ENCODE measurements at places on chromosomes 6 and 20.

DNA sequence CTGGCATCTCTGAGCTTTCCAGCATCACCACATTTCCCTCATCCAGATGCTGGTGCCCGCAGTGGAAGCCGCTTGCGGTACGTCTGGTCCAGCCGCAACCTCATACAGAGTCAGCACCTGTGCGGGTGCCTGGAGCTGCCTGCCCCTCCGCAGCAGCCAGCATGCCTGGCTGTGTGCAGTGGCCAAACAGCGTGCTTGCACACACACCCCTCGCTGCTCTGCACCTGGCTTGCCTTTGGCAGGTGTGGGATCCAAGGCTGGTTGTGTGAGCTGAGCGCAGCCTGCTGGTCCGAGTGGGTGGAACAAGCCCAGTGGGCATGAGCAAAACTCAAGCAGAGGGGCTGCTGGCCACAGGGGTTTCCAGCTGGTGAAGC lies 3.1 kb upstream of the HINT3 start:
- DNase-seq: no peak

DNA sequence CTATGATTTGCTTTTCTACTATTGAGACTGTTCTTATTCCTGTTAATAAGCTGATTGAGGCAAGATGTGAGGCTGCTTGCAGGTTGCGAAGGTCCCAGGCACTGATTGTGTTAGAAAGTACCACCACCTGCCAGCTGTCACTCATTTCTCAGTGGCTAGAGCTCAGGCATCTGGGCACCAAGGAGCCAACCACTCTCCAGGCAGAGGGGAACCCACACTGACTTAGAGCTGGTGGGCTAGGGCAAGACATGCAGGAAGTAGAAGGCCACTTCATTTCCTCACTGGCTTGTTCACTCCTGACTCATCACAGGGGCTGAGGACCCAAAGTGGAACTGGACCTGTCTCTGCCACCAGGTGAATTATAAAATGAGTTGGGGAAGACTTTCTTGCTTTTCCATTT lies 7.8 kb upstream of the DLL1 start:
- DNase-seq: no peak

DNA sequence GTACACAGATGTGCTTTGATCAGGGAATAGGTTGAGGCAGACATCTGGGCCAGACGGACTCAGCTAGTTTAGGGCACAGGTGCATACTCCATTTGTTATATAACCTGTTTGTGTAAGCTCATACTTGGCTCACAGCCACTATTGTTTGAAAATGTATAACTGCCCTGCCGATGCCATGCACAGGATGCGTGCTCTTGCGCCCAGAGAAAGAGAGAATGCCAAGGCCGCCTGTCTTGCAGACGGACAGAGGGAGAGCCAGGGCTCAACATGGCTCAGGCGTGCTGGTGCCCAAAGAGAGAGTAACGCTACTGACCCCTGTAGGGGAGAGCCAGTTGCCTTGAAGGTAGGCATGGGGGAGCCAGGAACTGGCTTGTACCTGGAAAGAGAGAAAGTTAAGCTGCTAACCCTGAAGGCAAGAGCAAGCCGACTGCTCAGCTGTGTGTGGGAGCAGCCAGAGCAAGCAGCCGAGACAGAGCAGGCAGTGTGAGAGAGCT lies 57.7 kb downstream of the FAM229B start:
- DNase-seq: no peak

GRCh38 chr6:33198159-33198852 lies 2.2 kb downstream of the RXRB start:
- no peak for DNase-seq

GRCh38 chr6:121951918-121952379 lies 447.5 kb upstream of the HSF2 start:
- DNase-seq: no peak

DNA sequence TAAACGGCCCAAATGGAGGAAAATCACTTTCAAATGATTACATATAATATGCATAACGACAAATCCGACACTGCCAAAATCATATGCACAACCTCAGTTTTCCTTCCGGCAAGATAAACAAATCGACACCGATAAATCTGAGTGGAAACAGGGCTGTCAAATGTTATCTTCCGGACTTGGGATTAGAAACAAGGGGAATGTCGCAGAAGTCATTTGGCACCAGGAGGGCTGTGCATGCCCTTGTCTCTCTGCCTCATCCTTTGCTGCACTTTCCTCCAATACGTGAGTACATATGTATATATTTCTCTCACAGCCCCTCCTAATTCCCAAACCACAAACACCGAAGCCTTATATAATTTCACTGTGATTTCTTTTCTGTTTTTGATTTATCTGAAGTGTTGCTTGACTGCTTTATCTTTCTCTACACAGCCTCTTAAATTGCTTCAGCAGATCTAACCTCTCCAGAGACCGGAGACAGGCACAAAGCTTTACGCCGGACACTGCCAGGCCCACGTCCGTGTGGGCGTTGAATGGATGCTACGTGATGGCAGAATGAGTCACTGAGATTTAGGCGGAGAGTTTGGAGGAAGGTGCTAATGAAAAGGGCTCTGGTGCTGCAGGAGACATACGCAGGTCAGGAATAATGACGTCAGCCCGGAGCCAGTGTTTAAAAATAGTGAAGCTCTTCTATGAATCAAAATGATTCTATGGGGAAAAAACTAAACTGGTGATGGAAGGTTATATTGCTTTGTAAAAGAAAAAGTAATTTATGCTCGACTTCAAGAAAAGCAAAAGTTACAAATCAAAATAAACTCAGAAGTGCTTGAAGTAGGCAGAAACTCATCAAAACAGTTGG lies 21.0 kb upstream of the PRELID3B start:
- DNase-seq: no peak

GRCh38 chr20:24001712-24002405 lies 13.3 kb upstream of the GGTLC1 start:
- DNase-seq: no peak

GRCh38 chr20:20969701-20970280 lies 136.4 kb downstream of the LINC00237 start:
- no peak for DNase-seq

DNA sequence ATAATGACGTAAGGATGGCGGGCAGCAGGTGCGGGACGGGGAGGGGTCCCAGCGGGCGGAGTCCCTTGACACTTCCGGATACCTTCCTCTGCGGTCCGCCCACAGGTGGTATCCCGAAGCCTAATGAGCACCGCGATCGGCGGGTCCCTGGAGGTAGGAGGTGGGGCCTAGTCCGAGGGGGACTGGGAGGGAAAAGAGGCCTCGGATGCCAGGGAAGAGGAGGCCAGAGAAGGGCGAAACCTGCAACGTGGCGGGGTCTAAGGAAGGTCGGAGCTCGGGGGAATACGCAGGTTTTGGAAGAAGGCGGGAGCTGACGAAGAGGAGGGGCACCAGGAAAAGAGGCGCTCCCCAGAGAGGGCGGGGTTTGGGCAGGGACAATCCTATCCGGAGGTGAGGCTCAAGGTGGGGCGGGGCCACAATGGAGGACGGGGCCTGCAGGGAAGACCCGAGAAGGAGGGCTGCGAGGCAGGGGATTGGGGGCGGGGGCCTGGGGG lies 3.7 kb downstream of the PRSS16 start:
- DNase-seq: peak; percentile 92

DNA sequence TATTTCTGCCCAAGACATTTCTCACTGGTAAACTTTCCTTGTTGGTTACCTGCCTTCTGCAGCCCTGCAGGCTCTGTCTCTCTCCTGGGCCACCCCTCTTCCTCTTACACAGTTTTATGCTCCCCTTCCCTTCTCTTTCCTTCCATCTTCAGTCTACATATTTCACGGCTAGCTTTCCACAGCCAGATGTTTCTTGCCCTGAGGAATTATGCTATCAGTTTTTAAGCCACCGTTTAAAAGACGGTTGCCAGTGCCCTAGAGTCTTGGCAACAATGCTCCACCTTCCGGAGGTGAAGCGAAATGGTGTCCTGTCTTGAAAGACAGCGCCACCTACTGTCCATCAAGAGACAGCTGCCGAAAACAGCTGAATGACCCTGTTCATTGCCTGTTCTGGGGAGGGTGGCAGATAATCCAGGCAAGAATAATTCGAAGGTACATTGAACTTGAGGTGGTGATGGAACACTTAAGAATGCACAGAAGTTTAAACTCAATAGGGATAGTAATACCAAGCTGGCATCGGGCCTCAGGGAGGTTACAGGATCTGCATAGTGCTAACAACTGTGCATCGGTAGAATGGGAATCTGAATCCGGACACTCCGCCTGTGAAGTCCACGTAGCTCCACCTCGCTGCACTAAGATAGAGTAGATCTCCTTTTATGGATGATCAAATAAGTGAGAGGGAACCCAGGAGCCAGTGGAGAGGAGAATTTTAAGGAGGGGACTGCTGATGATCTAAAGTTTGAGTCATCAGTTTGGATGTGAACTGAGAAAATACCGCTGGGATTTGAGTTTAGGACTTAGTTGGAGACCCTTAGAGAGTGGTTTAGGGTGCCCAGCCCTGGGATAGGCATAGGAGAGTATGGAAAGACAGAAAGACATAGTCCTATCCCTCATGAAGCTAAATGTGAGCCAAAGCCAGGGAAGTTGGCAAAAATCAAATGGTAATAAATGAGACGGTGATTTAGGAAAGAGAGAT lies 4.8 kb upstream of the TRIM40 start:
- peak; percentile 85 for DNase-seq

DNA sequence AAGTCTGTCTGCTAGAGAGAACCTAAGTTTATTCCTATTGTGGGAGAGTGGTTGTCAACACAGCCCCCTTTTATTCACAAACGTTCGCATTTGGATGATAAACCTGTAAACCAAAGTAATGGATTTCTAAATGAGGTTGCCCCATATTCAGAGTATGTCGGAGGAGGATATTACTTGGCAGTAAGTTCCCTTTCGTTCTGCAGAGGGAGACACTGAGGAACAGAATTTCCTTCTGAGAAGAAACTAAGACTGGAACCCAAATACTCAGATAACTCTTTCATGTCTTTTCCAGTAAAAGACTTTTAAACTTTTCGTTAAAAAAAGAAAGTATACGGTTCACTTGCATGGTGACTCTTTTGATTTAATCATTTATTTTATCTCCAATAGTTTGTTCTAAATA lies 754.6 kb upstream of the MMS22L start:
- no peak for DNase-seq

DNA sequence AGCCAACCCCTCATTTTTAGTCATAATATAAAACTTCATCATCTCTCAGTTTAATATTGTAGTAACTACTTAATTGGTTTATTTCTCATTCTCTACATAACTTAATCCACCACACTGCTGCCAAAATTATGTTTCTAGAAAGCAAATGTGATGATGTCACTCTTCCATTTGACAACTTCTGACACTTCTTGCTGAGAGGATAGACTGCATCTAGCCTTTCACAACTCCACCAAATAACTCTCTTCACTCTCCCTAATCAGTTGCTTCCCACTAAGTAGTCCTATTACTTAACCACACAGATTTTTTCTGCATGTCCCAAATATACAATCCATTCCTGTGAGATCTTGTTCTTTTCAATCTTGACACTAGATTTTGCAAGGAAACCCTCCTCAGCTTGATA lies 951.3 kb downstream of the EPHA7 start:
- DNase-seq: no peak

GRCh38 chr6:54907355-54907754 lies 60.8 kb downstream of the FAM83B start:
- DNase-seq: no peak

- DNase-seq: no peak
Measured at GRCh38 chr20:33130568-33131061, 37.3 kb upstream of the BPIFA2 start.

GRCh38 chr20:31716818-31717477 lies 5.7 kb downstream of the BCL2L1 start:
- DNase-seq: no peak

GRCh38 chr20:59650418-59650817 lies 46.1 kb downstream of the PHACTR3 start:
- DNase-seq: no peak

GRCh38 chr6:135323202-135323668 lies 142.1 kb downstream of the MYB start:
- peak; percentile 68 for DNase-seq

DNA sequence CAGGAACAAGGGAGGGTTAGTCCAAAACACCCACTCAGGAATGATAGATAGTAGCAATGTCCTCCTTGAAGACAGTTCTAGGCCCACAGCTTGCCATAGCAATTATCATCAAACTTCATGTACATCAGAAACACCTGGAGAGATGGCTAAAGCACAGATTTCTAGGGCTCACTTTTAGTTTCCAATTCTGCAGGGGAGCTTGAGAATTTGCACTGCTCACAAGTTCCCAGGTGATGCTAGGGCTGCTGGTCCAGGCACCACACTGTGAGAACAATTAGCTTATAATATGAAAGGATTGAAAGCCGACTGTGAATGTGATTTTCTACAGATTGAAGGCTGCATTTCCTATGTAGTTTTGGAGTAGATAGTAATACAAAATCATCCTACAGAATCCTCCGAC lies 3.5 kb downstream of the DEFB126 start:
- no peak for DNase-seq

DNA sequence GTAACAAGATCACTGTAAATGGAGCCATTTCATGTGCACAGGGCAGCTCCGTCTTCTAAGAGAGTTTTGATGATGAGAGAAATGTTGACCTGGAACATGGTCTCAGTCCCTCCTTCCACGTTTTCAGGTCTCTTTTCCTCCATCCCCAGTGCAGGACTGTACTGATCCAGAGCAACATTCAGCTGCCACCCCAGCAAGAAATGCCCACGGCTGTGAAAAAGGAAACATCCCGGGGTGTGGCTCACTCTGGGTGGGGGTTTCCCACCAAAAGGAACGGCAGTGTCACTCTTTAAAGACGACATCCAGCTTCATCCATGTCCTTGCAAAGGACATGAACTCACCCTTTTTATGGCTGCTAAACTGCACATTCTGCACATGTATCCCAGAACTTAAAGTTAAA lies 92.6 kb downstream of the ERMARD start:
- no peak for DNase-seq

DNA sequence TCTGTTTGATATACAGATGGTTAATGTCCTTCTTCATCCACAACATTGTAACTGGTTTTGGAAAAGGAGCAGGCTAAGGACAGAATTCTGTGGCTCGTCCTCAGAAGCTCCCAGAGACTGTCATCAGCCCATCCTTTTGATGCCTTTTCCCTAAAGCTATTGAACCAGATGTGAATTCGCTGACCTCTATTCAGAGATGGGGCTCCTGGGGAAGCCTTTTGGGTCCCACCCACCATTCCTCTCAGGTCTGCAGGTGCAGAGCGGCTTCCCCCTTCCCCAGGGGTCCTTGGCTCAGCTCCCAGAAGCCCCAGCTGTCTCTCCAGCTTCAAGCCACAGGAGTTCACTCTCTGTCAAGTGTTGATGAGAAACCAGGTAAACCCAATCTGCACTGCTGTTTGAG lies 191.7 kb downstream of the SMOC2 start:
- no peak for DNase-seq

- DNase-seq: no peak
Measured at GRCh38 chr20:49542514-49542991, 25.4 kb downstream of the PTGIS start.
